Ammon's horn (tissue), 1 donor: ENCODE measurements at places on chromosomes 3 and 15.

- DNase-seq, result no peak
These were observed 1.3 kb upstream of the RFX7 start for GRCh38 chr15:56244811-56245576.

- DNase-seq, result no peak
These were observed 5.5 kb upstream of the BMF start for GRCh38 chr15:40114218-40114617.

DNA sequence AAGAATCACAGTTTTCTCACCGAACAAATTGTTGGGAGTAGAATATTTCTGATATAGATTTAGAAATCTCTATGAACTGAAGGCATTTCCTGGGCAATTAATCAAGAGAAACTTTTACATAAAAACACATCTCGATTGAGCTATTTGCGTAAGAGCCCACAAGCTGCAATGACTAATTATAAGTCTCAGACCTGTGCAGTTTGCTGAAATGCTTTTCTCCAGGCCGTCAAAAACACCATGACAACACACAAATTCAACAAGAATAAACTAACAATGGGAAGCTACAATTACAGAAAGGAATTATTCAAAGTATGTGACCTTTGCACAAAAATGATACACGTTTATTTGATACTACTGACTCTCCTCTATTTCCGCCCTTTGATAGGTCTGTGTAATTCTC is 481.2 kb upstream of the WNT5A start:
- no peak for DNase-seq

DNA sequence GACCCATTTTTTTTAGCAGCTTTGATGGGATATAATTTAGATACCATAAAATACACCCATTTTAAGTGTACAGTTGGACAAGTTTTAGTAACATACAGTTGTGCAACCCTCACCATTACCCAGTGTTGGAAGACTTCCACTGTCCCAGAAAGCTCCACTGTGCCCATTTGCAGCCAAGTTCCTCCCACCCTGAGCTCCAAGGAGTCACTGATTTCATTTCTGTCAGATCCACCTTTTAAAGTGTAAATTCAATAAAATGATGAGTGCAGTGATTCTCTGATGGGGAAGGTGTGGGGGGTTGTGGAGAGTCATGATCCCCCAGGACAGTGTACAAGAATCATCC is 93.2 kb upstream of the IGF1R start:
- no peak for DNase-seq

GRCh38 chr15:79858469-79858868 is 38.3 kb downstream of the MTHFS start:
- DNase-seq, result no peak

DNA sequence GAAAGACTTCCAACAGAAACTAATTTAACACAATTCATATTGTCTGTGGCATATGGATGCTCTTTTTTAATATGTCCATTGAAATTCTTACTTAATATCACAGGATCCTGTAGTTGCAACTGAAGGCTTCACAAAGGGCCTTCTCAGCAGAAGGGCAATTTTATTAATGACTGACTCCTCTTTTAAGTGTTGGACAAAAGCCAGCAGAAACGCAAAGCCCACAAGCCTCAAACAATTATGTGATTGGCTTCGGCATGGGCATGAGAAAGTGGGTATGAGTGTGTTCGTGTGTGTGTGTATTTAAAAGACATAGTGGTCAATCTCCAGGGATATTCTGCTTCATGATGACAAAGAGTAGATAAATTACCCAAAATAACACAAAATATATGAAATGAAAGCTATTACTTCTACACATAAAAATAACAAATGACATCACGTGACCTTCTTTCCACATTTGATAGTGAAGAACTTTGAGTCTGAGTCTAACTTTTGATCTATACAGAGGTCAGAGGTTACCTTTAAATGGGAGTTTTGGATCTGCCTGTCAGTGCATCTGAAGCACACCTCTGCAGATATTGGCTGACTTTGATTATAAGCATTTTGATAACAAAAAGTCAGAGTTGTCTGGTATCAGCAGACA is 496.9 kb downstream of the CADM2 start:
- no peak for DNase-seq

DNA sequence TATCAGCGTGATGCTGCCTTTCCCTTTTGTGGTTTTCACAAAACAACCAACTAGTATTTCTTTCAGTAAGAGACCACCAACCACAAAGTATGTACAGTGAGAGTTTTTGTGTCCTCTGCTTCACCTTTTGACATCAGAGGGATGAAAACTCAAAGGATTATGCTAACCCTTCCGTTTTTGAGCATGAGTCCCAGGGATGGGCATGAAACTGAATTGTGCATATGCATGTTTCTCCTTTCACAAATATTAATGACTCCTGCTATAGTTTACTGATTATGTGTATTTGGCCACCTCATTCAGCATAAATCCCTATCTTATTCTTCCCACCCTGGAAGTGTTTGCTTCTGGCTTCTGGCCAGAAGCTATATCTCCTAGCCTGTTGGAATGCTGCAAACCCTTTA is 59.2 kb downstream of the RSRC1 start:
- no peak for DNase-seq

GRCh38 chr3:113626503-113627371 is 69.7 kb downstream of the USF3 start:
- DNase-seq, result peak; percentile 83

DNA sequence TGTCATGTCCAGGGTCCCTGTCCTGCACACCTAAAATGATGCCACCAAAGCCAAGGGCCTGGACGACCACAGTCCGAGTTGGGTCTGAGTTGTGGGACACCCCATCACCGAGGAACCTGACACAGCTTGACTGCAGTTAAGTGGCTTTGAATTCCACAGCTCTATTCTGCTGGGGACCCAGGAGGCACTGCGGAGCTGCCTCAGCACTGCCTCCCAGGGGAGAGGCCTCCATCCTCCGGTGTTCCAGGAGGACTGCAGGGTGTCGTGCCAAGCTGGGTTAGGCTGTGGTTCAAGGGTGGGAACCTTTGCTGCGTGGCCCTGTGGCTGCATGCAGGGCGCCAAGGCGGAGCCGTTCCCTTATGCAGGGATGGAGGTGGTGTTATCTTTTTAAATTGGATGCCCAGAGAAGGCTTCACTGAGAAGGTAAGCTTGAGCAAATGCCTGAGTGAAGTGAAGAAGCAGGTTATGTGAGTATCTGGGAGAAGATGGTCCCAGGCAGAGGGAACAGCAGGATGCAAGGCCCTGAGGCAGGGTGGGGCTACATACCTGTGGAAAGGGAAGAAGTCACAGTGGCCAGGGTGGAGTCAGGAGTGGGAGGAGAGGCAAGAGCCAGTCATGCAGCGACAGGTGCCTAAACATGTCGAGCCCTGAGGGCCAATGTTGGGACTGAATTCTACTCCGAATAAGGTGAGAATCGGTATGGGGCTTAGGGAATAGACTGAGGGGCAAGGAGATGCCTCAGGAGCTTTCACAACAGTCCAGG is 144.8 kb downstream of the TPRA1 start:
- DNase-seq, result no peak

- no peak for DNase-seq
These were observed 40.5 kb upstream of the CSPG4 start for GRCh38 chr15:75753145-75753544.
